ENCODE measurements at places on chromosomes 1 and 21.

DNA sequence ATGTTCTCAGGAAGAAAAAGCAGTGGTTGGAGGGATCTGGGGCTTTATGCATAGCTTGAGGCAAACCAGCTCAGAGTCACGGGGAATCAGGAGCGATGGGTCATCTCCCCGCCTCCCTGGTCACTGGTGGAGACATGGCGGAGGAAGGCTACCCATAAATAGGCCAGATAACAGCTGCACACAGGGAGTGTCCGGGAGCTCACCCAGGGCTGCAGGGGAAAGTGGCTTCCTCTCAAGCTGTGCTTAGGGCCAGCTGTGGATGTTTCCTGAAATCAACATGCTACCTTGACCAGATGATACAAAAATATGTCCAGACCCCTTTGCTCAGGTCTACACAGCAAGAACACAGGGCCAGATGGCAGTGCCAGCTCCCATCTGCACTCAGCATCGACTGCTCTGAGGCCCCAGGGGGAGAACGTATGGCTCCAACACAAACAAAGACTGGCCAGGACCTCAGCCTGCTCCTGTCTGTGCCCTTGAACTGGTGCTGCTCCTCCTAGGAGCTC, 27.1 kb upstream of the RERE start:
- peak overlapping the region; percentile 66 for H3K27ac ChIP-seq
- peak; percentile 81 for DNase-seq
- H3K4me1 ChIP-seq = peaks cover 23% of the 10 kb centered on the region
- H3K4me3 ChIP-seq = no peak overlapping the region
- no peaks in the 10 kb centered on the region for H3K27me3 ChIP-seq
- H3K36me3 ChIP-seq = no peaks in the 10 kb centered on the region

GRCh38 chr1:196535727-196536126, 72.5 kb downstream of the KCNT2 start:
- H3K27ac ChIP-seq = no peak overlapping the region
- H3K4me1 ChIP-seq = no peaks in the 10 kb centered on the region
- DNase-seq = no peak
- no peaks in the 10 kb centered on the region for H3K27me3 ChIP-seq
- no peak overlapping the region for H3K4me3 ChIP-seq
- H3K36me3 ChIP-seq = no peaks in the 10 kb centered on the region

DNA sequence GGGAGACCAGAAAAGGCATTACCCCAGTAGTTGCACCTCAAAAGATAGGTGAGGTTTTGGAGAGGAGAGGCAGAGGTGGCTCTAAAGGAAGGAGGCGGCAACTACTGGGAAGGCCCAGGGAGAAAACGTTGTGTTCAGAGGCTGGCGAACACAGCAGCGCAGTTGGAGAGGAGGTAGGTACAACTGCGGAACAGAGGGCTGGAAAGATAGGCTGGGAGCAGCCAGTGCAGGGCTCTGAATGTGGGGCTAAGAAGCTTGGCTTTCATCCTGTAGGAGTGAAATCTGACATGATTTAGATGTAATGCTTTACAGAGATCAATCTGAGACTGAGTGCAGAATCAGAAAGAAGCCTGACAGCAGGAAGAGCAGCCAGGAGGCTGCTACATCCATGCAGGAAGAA, 13.0 kb downstream of the RIMS3 start:
- peaks cover 4% of the 10 kb centered on the region for H3K27me3 ChIP-seq
- DNase-seq = no peak
- no peak overlapping the region for H3K4me3 ChIP-seq

- no peak for DNase-seq
- H3K4me1 ChIP-seq = peaks cover 4% of the 10 kb centered on the region
- no peak overlapping the region for H3K4me3 ChIP-seq
- no peaks in the 10 kb centered on the region for H3K27me3 ChIP-seq
- no peaks in the 10 kb centered on the region for H3K36me3 ChIP-seq
- H3K27ac ChIP-seq = no peak overlapping the region
Measured at GRCh38 chr1:180562640-180563025, 3.9 kb downstream of the OVAAL start.

Data from psoas muscle (tissue), 8 donors.